ENCODE measurements at places on chromosomes 1 and 21.

DNA sequence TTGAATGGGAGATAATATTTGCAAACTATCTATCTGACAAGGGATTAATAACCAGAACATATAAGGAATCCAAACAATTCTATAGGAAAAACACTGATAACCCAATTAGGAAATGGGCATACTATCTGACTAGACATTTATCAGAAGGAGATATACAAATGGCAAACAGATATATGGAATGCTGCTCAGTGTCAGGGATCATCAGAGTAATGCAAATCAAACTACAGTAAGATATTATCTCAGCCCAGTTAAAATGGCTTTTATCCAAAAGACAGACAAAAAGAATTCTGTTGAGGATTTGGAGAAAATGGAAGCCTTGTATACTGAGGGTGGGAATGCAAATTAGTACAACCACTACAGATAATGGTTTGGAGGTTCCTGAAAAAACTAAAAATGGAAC, 758.0 kb upstream of the B3GALT2 start:
- DNase-seq: no peak

GRCh38 chr21:37763298-37763697, 153.0 kb downstream of the KCNJ6 start:
- no peak for DNase-seq

DNA sequence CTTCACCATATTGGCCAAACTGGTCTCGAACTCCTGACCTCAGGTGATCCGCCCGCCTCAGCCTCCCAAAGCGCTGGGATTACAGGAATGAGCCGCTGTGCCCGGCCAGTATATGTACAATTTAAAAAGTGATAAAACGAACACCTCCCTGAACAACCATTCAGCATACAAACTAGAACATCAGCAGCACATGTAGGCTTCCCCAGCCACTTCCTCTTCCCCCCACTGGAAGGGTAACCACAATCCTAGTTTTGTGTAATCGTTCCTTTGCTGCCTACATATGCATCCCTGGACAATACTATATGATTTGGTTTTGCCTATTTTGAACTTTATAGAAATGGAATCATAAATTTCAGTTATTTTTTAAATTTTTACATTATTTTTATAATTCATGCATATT, 60.4 kb downstream of the DESI2 start:
- DNase-seq: no peak

DNA sequence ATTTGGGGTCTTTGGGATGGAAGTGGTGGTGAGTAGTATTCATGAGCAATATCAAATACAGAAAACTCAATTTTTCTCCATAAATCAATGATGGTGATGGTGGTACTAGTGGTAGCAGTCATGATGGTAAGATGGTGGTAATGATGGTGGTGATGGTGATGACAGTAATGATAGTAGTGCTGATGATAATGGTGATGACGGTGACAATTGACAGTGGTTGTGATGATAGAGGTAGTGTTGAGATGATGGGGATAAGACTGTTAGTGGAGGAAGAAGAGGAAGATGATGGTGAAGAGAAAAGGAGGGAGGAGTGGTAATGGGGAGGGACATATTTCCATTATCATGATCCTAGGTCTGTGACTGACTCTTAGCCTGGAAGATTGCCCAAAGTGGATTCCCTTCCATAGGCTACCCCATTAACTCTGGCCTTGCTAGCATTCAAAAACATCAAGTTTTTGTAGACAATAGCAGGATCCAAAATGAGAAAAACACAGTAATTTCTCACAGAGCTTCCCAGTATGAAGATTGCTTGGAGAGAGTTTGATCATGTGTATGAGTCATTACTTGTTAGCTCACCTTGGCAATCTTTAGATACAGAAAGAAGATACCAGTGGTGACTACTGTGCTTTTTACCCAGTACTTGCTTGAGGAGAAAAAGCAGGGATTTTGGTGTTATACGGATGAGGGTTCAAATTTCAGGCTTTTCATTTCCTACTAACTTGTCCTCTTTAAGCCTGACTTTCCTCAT, 93.9 kb downstream of the ATP1A1 start:
- no peak for DNase-seq

GRCh38 chr1:18302788-18303413, 177.8 kb upstream of the KLHDC7A start:
- DNase-seq: no peak

- DNase-seq: no peak
These were observed 31.1 kb downstream of the CHODL start for GRCh38 chr21:18275781-18276180.

DNA sequence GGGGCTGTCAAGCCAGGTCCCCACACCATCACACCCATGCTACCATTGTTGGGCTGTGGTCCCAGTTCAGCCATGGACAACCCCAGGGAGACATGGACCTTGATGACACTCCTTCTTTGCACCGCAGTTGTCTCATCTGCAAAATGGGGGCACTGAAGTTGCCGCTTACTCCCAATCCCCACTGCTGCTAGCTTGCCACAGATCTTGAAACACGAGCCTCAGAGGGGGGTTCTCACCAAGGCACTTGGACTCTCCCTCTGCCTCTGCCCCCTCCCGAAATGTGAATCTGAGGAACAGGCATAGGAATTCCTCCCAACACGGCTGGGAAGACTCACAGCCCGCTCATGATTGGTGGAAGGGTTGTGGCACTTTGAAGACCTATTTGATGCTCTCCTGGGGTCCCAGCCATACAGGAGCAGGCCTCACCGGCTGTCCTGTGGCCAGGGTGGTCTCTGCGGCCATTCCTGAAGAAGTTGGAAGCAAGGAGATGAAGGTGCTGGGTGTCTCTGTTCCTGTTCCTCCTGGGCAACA, 31.1 kb downstream of the RUNX3 start:
- DNase-seq: no peak

DNA sequence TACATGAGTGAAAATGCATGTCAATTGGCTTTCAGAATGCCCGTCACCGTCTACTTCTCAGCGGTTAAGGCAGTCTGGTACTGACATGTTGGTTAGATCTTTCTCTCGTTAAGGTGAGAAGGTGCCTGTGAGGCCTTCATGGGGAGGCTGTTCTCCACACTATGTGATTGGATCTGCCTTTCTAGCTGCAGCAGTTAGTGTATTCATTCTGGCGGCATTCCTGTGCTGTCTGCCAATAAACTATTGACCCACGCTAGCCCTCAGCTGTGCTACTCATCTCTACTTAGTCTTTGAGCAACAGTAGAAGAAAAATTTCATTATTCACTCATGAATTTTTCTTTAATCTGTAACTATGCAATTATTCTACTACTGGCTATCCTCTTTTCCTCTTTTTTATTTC, 32.0 kb downstream of the CCSAP start:
- no peak for DNase-seq

DNA sequence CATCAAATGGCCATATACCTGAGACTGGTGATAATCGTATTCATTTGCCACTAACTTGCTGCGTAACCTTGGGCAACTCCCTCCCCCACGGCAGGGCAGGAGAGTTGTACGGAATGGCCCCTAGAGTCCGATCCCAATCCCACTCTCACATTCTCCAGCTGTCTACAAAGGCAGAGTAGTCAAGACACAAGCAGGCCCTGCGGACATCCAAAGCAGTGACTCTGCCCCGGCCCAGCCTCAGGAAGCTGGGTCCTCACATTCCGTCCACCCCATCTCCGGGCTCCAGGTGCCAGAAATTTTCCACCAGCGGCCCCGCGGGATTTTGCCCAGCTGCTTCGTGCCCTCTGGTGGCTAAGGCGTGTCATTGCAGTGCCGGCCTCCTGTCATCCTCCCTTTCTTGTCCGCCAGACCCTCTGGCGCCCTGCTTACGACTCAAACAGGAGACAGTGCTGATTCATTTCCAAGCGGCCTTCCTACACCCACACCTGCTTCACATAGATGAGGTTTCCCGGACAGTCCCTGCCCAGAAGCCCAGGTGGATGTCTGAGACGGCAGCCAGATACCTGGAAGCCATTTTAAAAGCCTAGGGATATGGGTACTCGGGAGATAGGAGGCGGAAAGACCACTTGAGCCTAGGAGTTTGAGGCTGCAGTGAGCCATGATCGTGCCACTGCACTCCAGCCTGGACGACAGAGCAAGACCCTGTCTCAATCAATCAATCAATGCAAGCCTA, 2.9 kb upstream of the S100A2 start:
- DNase-seq: peak; percentile 66

- DNase-seq: no peak
These were observed 9.7 kb downstream of the KDF1 start for GRCh38 chr1:26950602-26951001.

- no peak for DNase-seq
These were observed 189.5 kb downstream of the RASAL2 start for GRCh38 chr1:178283409-178283808.

- DNase-seq: no peak
These were observed 571.1 kb downstream of the LMO4 start for GRCh38 chr1:87899746-87900145.

GRCh38 chr1:243754348-243754747, 95.7 kb downstream of the AKT3 start:
- DNase-seq: no peak

- no peak for DNase-seq
These were observed 31.0 kb upstream of the IL10 start for GRCh38 chr1:206803221-206803730.

- DNase-seq: peak; percentile 49
These were observed 31.1 kb downstream of the ALG14 start for GRCh38 chr1:95041491-95042165.

DNA sequence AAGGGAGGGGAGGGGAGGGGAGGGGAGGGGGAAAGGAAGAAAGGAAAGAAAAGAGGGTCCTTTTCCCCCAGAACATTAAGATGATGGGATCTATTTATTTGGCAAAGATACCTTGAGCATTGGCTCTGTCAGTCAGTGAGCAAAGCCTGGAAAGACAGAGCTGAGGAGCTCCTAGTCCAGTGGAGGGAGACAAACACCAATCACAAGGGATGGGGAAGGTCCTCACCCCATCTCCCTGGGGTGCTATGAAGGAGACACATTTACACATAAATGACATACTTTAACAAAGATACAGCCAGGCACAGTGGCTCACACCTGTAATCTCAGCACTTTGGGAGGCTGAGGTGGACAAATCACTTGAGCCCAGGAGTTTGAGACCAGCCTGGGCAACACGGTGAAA, 154.9 kb upstream of the TIAM1 start:
- no peak for DNase-seq

DNA sequence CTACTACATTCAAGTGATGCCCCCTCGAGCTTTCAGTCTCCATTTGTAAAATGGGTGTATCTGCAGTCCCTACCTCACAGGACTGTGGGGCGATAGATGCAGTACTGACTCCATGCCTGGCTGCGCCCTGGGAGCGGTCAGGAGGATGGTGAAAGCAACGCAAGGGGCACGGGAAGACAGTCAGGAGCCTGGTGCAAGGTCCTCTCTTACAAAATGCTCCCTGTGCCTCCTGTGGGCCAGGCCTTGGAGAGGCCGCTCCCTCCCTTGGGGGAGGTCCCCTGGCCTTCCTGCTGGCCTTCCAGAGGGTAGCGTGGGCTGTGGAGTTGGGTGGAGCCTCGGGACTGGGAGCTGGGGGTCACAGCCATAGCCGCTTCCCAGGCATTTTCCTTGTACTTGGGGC, 21.6 kb downstream of the FAM151A start:
- DNase-seq: no peak

DNA sequence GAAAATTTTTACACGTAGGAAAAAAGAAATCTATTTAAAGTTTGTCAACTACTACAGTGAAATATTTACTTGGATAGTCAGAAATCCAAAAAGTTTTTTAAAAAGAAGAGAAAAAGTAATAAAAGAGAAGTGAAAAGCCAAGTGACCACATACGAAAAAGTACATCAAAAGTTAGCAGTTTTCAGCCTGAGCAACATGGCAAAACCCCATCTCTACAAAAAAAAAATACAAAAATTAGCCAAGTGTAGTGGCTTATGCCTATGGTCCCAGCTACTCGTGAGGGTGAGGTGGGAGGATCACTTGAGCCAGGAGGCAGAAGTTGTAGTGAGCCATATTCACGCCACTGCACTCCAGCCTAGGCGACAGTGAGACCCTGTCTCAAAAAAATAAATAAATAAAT, 5.2 kb upstream of the MR1 start:
- no peak for DNase-seq
